Germinal center (tissue), 1 donor: ENCODE measurements at places on chromosomes 4 and X.

GRCh38 chr4:109649872-109650271 lies 53.4 kb downstream of the CASP6 start:
- DNase-seq: no peak

GRCh38 chrX:103442536-103442901 lies 66.2 kb downstream of the BEX3 start:
- DNase-seq: no peak

GRCh38 chrX:2351999-2352995 lies 148.5 kb downstream of the DHRSX start:
- DNase-seq: no peak

GRCh38 chr4:54254915-54255246 lies 25.8 kb downstream of the PDGFRA start:
- DNase-seq: no peak

GRCh38 chr4:142336251-142336934 lies 509.7 kb downstream of the INPP4B start:
- DNase-seq: no peak
